Tibial nerve (tissue), 4 donors: ENCODE measurements at places on chromosomes 16 and 17. TPM values are rescaled to one million over a fixed set of nuclear protein-coding genes. Genes with fewer than 3 reads are reported as not detected.
A peak's percentile ranks its signal among the peaks of the same experiment; 100 is the strongest.

DNA sequence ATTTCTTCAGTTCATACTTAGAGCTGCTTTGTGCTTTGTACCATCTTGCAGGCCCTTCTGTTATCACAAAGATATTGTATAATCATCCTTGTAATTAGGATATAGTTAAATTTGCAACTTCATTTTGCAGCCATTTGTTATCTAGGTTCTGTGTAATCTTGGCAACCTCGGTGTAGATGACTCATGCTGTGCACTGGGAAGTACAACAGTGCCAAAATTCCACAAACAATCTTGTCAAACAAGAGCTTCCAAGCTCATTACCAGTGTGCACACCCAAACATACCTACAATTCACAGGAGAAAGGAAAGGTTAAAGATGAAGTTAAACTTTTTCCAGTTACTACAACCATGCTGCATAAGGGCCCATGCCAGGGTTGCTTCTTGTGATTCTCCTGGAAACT, 1231.8 kb downstream of the CDH11 start:
- no peak for DNase-seq

GRCh38 chr17:9839433-9839832, 13.7 kb downstream of the GLP2R start:
- no peak for DNase-seq

The ZDHHC1 gene
- total RNA-seq: 32.9 TPM

DNA sequence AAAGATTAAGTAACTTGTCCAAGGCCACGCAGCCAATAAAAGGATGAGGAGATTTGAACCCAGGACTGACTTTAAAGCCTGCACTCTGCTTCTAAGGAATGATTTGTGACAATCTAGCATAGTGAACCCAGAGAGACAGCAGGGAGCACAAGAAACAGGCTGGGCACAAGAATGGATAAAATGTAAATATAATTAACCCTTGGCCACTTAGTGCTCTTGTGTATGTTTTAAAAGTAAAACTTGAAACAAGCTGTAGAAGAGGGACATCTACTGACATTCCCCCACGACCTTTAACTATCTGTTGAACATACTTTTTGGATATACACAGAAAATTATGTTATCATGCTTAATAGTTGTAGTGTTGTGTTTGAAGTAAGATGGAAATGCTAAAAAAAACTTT, 141.9 kb upstream of the PMFBP1 start:
- no peak for DNase-seq

DNA sequence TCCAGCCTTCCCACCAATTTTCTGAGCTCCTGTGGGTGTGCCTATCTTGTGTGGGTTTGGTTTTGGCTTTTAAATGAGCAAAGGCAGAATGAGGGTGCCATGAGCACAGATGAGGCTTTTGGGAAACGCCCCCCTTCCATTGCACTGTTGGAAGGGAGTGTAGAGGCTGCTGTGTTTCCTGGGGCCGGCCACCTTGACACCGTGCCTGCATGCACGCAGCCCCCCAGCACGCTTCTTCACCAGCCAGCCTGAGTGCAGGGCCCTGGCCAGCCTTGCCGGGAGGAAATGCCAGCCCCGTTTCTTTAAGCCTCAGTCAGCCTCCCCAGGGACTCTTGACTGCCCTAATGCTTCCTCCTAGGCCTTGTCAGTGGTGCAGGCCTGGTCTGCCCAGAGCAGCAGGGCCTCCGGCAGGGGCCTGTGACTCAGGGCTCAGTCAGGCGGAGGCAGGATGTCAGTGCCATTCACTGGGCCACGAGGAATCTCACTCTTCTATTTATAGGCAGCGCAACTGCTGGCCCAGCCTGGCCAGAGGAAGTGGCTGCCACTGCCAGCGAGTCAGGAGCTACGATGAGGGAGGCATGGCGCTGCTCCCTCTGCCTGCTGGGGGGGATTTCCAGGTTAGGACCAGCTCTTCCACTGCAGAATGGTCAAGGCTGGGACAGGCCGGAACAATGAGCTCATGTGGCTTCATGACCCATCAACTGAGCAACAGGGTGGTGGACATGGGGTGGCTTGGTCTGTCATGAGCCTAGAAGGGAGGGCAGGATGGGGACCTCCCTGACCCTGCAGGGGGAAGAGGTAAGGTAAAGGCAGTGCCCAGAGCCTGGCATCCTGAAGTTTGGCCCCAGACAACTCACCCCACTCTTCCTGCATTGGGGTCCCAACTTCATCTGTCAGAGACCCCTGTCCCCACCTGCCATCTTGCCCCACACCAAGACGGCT, 205.2 kb downstream of the RAB11FIP4 start:
- peak; percentile 35 for DNase-seq

The TXNL4B gene
- total RNA-seq: 14.7 TPM

GRCh38 chr17:68835071-68835470, 120.1 kb downstream of the ABCA8 start:
- no peak for DNase-seq

DNA sequence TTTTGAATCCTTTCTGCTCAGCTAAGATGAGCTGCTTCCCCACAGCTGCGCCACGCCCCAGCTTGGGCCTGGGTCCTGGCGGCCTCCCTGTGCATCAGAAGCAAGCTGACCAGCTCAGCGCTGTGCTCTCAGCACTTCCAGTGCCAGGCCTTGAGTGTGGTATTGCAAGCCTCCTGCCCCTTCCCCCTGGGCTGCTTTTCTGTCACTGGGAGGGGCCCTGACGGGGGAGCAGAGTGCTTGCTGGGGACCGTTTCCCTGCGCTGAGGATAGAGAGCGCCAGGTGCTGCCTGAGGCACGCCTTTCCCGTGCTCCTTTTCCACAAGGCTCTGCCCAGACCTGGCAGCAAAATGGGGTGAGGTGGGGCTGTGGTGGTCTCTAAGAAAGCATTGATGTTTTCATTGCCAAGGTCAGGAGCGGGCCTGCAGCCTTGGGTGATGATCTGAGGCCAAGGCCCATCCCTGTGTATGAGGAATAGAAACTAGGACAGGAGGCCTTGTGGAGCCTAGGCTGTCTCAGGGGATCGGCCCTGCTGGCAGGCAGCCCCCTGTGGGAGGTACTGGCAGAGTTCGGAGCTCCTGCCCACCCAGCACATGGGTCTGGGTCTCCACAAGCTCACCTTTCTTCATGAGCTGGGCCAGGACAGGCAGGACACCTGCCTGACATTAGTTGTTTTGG, 29.7 kb downstream of the POLR3E start:
- no peak for DNase-seq

GRCh38 chr17:44872131-44872768, 24.6 kb downstream of the HIGD1B start:
- DNase-seq: no peak

GRCh38 chr16:68710211-68710610, 26.9 kb upstream of the CDH1 start:
- no peak for DNase-seq

The CLTC gene
- total RNA-seq: 193 TPM

GRCh38 chr16:14511800-14512135, 118.3 kb downstream of the PARN start:
- no peak for DNase-seq

The TUBB3 gene
- 12.0 TPM for total RNA-seq

GRCh38 chr16:2246301-2246885, 5.0 kb downstream of the ECI1 start:
- DNase-seq: no peak

- peak; percentile 6 for DNase-seq
These were observed 65.7 kb downstream of the CENPV start for GRCh38 chr17:16287563-16288027.

The HASPIN gene
- 0.21 TPM for total RNA-seq

The KRTAP4-9 gene
- total RNA-seq: not detected

GRCh38 chr17:17054636-17055035, 12.4 kb downstream of the MPRIP start:
- DNase-seq: no peak

DNA sequence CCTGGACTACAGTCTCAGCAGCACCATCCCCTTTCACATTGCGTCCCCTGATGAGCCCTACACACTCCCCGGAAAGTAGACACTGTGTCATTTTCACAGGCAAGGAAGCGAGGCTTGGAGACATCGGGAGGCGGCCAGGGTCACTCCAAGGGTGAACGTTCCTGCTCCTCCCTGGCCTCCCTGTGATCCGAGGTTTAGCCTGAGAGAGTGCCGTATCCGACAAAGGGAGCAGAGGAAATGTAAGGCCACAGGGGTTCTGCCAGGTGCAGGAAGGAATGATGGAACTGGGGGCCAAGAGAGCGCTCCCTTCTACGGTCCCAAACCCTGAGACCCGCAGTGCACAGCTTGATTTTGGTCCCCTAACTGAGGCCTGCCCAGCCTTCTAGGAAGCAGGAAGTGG, 8.0 kb upstream of the PIK3R6 start:
- DNase-seq: no peak

The CRYBA1 gene
- total RNA-seq: not detected

DNA sequence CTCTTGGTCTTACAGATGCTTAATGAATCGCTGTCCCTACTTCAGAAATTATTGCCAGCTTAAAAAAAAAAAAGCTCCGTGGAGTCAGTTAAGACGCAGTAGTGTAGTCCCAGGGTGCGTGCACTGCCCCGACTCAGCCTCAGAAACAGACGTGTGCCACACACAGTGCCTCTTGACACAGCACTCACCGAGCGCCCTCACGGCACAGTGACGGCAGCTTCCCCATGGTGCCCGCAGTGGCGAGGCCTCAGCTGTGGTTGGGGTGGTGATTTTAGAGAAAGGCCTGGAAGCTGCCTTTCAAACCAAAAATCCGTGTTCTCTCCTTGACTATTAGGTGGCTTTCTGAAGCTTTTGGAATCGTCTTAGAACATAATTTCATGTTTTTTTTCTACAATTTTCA, 13.9 kb downstream of the TCF25 start:
- DNase-seq: no peak
